ENCODE measurements at places on chromosomes 5 and 9.

GRCh38 chr5:135835766-135836165, 1.3 kb downstream of the SLC25A48 start:
- no peak for DNase-seq

- no peak for DNase-seq
These were observed 339.8 kb downstream of the AGTPBP1 start for GRCh38 chr9:85401998-85402397.

DNA sequence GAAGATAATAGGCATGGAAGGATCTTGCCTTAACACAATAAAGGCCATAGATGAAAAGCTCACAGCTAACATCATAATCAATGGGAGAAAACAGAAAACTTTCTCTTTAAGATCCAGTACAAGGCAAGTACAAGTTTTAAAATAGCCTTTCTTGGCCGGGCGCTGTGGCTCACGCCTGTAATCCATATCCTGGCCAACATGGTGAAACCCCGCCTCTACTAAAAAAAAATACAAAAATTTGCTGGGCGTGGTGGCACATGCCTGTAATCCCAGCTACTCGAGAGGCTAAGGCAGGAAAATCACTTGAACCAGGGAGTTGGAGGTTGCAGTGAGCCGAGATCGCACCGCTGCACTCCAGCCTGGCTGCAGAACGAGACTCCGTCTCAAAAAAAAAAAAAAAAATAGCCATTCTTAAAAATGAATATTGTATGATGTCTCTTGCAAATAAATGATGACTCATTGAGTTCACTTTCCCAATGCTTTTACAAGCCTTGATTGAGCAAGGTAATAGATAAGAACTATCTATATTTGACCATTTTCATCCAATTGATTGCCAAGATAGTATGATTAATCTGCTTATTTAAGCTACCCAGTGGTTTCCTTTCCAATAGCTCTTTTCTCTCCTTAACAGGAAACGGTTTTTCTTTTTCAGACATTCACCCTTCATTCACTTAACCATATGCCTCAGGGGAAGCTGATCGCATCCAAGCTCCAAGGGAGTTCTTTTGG, 15.8 kb downstream of the CCDC152 start:
- DNase-seq: no peak

DNA sequence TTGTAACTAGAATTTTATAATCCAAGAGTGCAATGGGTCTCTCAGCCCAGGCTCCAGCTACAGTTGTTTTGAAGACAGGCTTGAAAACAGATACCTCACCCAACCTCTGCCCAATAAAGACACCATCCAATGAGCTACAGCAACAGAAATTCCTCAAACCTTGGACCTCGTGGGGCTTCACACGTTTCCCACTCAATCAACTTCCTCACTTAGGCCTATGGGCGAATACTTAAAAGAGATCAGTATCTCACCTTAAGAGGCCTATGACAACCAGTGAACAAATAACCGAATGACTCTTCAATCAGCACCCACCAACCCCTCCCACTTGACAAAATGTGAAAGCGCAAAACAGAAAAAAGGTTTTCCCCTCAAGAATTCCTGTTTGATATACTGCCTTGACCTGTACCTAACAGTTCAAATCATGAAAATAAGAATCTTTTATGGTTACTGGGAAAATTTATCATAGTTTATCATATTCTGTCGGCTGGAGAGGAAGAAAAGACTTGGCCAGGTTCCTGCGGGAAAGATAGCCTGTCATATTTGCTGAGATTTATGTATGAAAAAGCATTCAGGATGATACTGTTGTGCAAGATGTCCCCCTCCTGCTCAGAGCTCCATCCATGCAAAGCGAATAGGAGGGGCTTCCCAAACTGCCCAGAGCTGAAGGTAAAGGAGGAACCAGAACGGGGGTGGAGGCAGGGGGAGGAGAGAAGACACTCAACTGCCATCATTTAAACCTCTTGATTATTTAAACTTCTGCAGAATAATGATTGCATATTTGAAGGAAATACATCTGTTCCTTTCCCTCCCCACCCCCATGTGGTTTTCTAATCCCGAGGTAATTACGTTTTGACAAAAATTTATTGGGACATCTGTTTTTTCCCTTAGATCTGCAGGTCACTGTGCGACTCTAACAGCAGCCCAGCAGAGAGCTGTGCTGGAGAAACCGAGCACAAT, 256.3 kb downstream of the NFIB start:
- no peak for DNase-seq

DNA sequence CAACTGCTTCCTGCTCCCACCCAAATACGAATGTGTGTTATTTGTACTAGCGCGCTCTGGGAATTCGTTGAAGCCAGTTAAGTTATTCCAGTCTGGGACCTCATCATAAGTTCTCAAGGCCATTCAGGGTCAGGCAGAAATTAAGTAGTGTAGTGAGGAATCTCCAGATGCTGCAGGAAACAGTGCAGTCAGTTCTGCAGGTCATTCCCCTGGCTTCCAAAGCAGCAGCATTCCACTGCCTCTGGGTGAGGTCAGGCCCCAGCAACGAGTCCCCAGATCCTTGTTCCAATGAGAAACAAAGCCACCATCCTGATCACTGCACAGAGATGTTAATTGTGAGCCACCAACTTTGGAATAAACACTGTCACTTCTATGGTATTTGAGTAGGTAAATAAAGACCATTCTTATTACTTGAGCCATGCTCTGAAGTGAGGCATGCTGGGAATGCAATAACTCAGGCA, 33.1 kb downstream of the SVEP1 start:
- no peak for DNase-seq

GRCh38 chr5:146549615-146550014, 33.6 kb upstream of the GPR151 start:
- DNase-seq: no peak

- DNase-seq: no peak
These were observed 7.9 kb downstream of the MSX2 start for GRCh38 chr5:174732036-174733020.

Measured in cortex of kidney (tissue), 1 donor.